ENCODE measurements at places on chromosomes 2 and 18. TPM values are rescaled to one million over a fixed set of nuclear protein-coding genes. Genes with fewer than 3 reads are reported as not detected.

Gene SERPINB11
- not detected for polyA plus RNA-seq

Gene RHBDD1
- 27.7 TPM for polyA plus RNA-seq

Gene RABL2A
- polyA plus RNA-seq: 27.0 TPM

Gene SLC16A14
- 9.4 TPM for polyA plus RNA-seq

Gene CAPN14
- polyA plus RNA-seq: 0.08 TPM

Gene MYOM1
- polyA plus RNA-seq: 5.5 TPM

Gene NCK2
- 62.5 TPM for polyA plus RNA-seq

Gene GRP
- polyA plus RNA-seq: 3.3 TPM

Gene UBXN2A
- polyA plus RNA-seq: 18.5 TPM

- no peak for DNase-seq
Measured at GRCh38 chr18:13451213-13451540, 232.6 kb downstream of the LDLRAD4 start.

DNA sequence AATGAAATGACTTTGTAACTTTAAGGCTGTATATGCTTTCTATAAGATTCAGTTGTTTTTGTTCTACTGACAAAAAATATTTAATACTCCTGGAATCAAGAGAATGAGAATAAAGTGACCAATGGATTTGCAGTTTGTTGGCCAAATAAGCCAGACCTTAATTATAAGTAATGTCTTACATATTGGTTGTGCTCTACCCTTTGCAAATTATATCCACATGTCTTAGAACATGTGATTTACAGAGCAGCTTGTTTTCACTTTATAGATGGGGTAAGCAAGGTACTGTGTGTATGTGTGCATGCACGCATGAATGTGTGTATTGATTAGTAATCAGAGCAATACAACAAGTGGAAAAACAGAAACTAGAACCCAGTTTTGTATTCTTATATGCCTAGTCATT is 59.1 kb downstream of the RMDN2 start:
- no peak for DNase-seq

GRCh38 chr2:104744537-104744936 is 109.4 kb upstream of the POU3F3 start:
- DNase-seq: no peak

DNA sequence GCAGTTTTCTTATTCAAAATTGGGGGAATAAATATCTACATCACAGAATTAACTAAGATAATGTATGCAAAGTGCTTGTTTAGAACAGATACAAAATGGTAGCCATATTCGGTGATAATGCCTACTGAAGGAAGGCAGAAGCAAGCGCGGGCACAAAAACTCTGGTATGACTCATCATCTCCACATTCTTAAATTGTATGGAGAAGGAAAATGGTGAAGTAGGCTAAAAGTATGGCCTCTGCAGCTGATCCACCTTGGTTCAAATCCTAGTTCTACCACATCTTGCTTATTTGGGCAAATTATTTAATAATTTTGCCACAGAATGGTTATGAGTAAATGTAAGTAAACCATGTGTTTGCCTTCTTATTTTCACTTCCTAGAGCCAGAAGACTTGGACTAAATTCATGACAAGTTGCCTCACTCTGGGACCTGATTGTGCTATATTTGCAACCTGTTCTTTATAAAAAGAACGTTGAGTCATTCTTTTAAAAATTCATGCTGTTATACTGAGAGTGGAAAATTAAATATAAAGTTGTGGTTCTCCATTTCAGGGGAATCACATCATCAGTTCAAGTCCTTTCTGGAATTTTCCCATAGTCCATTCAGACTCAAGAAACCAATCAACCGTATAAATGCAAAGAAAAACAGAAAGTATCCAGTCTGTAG is 9.0 kb upstream of the CDK15 start:
- no peak for DNase-seq

- no peak for DNase-seq
Measured at GRCh38 chr2:16691261-16691660, 25.6 kb upstream of the CYRIA start.

DNA sequence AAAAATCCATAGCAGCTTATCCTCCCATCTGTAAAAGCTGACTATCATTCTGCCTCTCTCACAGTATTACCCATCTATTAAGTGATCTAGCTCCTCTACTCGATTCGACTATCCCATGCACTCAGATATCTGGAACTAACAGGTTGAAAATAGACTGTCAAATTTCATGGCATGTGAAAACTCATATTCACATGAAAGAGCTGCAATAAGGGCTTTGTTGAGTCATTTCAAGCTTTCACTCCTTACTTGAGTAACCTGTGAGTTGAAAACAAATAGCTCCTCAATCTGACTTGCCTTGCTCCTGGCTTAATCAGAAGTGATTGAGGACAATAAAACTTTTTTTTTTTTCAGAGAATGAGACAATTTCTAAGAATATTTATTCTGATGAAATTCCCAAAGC is 192.4 kb upstream of the ERBB4 start:
- DNase-seq: no peak

DNA sequence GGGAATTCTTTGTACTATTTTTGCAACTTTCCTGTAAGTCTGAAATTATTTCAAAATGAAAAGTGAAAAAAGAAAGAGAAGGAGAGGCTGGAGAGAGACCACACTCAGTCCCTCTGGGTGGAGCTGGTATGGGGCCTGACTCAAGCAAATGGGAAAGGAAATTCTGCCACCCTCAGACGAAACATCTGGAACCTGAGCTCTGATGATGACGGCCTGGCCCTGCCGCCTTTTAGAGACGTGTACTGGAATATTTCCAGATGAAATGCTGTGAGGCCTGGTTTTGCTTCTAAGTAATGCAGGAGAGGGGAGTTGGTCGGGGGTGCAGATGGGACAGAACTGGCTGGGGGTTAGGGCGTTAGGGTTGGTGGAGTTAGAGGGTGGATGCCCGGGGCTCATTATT is 57.4 kb upstream of the GLI2 start:
- DNase-seq: no peak

All from left renal cortex interstitium (tissue), 4 donors.